ENCODE measurements at places on chromosomes 12 and 14.
A peak's percentile ranks its signal among the peaks of the same experiment; 100 is the strongest.

- no peak for DNase-seq
Measured at GRCh38 chr14:22824711-22825359, 4.9 kb upstream of the MRPL52 start.

GRCh38 chr14:45651890-45652289 lies 398.9 kb upstream of the MIS18BP1 start:
- no peak for DNase-seq

DNA sequence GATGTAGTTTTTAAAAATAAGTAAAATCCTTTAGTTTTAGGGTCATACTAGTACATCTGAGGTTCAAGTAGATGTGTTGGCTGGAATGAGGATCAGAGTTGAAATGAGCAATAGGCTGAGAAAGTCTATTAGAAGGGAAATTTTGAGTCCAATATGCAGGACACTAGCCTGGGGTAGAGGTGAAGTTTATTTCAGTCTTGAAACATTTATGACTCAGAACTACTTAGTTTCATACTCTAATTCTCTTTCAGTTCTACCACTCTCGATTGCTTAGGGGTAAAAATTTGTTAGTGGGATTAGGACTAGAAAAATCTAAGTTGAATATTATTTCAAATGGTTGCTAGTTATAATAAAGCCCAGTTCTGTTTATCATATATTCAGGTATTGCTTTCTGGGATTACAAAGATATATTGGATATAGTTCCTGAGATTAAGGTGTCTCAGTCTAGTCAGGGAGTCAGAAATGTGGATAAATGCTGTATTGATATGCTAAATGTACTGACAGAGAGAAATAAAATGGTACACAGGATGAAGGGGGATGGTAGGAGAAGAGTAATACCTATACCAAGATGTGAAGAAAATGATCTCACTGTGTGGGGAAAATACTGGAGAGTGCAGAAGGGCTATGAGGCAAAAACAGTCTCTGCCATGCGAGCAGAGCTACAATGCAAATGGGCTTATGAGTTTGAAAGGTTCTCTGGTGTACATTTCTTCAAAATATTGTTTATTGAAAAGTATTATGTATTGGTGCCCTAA lies 395.8 kb upstream of the FBXO33 start:
- DNase-seq = peak; percentile 45

DNA sequence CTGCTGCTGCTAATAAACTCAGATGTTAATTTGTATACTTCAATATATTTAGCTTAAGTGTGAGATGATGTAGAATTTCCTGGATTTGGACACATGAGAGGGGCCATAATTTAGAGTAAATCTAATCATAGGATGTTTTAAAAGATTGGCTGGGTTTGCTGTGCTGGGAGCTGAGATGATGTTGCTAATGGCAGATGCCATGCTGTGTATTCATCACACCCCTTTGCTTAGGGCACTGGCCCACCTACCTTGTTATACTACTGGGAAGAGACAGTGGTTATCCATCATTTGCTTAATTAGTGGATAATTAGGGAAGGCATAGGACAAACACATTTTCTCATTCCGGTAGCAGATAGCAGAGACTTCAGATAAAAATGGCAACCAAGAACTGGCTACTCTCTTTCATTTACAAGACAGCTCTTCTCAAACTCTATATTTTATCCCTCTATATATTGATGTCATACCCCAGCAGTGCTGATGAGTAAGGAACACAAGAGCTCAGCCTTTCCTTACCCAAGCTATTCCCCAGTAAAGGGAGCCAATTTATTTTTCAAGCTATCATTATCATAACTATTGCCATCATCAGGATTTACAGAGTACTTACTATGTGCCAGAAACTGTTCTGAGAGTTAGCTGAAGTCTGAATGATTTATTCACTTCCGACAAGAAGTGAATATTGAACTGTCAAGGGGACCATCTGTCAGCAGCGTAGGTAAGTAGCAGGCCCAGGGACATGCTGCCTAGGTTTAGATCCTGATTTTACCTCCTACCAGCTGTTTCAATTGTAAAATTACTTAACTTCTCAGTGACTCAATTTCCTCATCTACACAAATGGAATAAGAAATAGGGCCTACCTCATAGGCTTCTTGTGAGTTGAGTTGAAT lies 204.6 kb upstream of the FLRT2 start:
- no peak for DNase-seq

GRCh38 chr12:62468397-62468796 lies 1.8 kb downstream of the MON2 start:
- DNase-seq = no peak

DNA sequence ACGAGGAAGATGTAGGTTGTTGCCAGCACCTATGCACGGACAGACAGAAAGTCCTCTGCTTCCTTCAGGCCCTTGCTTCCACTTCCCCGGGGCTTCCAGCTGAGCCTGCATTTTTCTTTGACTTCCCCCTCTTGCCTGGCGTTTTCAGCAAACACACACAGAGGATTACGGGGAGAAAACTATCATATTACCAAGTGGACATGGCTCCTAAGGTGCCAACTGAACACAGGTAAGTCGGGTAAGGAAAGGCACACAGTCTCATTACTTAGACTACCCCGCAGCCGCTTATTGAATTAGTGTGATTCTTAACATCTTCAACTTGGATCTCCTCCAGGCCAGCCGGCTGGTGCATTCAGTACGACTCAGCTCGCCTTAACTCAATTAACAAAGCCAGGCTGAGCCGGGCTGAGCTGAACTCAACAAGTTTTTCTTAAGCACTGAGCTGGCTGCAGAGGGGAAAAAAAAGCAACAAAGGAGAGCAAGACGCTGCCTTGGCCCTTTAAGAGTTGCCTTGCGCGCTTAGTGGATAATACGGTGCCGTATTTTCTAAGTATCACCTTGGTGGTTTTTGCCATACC lies 19.2 kb upstream of the MAP1LC3B2 start:
- no peak for DNase-seq

DNA sequence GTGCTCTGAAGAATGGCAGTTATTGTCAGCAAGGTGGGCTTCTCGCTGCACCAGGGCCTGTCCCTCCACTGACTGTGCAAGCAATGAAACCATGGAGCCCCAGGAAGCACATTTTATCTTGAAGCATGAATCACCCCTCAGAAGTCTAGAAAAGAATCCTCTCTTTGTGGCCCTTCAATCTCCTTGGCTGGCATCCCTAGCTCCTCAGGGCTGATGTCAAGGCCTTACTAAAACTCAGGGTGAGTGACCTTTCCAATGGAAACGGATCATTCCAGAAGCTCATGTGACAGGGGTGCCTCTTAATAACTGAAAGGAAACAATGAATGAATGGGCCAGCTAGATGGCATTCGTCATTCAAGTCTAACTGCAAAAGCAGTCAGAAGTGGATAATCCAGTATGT lies 22.3 kb upstream of the PLEKHH1 start:
- DNase-seq = no peak

DNA sequence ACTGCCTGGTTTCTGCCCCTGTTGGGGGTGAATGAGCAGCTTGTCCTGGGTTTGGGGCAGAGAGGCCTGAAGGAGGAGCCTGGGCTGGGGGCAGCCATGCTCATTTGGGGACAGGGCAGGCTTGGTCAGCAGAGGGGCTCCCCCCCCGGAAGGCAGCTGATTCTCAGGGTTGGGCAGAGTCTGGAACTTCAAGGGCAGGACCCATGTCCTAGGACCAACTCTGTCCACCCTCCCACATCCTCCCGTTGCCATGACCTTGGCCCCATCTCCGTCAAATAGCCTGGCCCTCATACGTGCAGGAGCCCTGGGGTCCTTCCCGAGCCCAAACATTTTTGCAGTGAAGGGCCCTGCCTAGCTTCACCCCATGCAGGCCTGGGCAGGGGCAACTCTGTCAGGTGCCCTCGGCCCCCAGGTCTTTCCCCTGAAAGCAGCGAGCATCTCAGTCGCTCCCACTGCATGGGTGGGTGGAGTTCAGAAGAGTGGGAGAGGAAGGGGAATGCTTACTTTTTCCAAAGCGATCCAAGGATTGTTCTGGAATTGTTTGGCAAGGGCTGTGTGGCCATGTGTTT lies 32.6 kb downstream of the TNFAIP2 start:
- no peak for DNase-seq

Measured in GM20000 (cell line).